ENCODE measurements at places on chromosomes 3 and 15.

- DNase-seq, result no peak
Measured at GRCh38 chr15:73724212-73724611, 28.9 kb downstream of the INSYN1 start.

GRCh38 chr3:117278424-117279190 lies 569.0 kb downstream of the TUSC7 start:
- DNase-seq, result no peak

DNA sequence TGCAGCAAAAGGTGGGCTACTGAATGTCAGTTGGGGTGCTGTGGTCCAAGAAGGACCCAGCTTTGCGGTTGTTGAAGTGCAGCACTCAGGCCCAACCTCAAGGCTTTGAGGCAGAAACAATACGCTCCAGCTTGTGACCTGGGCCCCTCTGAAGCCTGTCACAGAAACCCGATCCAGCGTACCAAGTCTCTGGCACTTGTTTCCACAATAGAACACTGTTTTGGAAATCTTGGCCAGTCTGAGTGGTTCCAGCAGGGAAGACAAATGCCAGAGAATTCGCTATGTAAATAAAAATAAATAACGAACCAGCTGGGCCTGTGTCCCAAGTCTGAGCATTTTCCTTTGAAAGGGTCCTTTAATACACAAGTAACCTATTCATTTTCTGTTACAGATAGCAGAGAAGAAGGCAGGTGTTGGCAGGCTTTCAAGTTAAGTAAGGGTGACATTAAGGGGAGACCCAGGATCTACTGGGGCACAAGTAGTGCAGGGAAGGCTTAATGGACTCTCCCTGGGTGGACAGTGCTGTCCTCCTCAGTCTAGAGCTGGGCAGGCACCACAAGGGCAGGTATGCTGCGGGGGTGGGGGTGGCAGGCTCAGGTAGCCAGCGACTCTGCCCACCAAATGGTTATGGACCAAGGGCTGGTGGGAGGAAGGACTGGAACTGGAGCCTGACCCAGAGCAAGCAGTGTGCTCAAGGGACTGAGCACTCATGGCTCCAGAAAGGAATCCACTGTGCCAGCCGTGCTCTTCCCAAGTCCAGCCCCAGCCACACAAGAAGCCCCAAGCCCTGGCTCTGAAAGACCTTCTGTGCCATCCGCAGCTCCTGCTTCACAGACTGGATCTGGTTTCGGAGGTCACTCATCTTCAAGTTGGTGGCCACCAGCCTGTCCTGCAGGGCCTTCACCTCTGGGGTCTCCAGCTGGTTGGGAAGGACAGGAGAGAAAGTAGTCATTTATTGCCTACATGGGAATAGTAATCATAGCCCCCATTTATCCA lies 26.3 kb downstream of the CCDC13 start:
- no peak for DNase-seq

DNA sequence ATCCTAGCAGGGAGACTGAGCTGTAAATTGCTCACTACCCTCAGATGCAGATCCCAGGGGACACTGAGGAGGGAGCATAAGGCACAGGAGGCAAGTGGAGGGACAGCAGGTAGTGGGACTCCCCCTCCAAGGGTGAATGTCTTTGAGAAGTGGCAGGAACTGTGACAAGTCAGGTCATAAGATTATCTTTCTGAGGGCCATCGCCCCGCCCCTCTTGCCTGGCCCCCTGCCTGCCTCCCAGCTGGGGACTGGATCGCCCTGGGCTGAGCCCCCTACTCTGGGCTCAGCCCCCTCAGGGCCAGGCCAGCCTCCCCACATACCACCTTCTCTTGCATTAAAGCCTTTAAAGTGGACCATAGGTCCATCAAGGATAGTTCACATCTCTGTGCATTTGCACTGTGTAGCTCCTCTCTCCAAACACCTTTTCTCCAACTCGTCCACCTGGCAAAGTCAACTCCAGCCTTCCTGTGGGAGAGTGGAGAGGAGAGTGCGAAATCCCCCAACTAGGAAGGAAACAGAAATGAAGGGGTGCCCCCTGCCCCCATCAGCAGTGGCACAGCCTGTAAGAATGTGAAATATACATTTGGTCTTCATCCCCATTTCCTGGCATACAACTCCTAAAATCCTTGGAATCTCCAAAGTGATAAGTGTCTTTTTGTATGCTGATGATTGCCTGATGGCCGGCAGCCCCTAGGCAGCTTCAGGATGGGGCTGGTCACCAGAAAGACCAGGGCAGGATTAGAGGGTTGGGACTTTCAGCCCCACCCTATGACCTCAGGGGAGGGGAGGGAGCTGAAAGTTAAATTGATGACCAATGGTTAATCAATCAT lies 14.7 kb downstream of the PIF1 start:
- no peak for DNase-seq

DNA sequence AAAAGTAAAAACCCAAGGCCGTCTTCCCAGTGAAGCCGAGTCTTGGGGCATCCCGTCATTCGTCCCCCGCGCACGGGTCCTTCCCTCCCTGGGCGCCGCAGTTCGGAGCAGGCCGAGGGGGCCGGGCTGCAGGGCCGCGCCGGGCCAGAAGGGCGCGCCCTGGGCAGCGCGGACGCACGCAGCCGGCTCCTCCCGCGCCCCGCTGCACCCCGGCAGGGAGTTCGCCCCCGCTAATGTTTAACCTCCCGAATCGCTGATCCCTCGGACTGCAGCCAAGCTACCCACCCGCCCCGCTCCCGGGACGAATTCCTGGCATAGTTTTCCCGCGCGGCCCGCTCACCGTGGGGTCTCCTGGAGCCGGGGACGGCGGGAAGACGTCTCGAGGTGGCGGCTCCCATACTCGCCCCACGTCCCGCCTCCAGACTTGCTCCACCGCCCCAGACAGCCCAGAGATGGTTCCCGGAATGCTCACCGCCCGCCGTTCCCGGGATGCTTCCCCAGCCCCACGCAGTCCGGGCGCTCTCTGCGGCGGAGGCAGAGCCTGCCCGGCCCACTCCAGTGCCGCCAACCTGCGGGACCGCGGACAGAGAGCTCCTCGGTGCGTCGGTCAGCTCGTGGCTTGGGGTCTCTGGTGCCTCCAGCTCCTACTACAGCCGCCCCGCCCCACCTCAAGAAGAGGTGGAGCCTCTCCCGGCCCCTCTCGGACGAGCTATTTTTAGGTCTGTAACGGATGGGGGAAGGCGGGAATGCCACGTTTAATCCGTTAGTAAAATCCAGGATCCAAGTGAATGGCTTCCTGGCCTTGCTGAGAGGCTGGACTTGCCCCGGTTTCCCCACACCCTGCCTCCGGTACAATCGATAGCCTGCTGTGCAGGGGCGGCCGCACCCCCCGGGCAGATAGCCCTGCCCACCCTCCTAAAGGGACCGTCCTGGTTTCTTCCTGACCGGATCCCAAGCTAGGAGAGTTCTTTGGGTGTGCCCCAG lies at the start of gene DZIP1L:
TSS of gene DZIP1L (minus strand) at position 621 of the 984 bp plus-strand sequence. CDS start 11,637 bp downstream, outside the sequence.
- no peak for DNase-seq

- no peak for DNase-seq
Measured at GRCh38 chr15:73941871-73942635, 15.8 kb downstream of the LOXL1 start.

All from activated effector memory CD4-positive, alpha-beta T cell treated with Interleukin-2 at 50 U/mL for 16 hours (primary cell).